ENCODE measurements at places on chromosomes 16 and 17.

- DNase-seq, result no peak
These were observed 306.7 kb upstream of the XYLT1 start for GRCh38 chr16:17777408-17777863.

DNA sequence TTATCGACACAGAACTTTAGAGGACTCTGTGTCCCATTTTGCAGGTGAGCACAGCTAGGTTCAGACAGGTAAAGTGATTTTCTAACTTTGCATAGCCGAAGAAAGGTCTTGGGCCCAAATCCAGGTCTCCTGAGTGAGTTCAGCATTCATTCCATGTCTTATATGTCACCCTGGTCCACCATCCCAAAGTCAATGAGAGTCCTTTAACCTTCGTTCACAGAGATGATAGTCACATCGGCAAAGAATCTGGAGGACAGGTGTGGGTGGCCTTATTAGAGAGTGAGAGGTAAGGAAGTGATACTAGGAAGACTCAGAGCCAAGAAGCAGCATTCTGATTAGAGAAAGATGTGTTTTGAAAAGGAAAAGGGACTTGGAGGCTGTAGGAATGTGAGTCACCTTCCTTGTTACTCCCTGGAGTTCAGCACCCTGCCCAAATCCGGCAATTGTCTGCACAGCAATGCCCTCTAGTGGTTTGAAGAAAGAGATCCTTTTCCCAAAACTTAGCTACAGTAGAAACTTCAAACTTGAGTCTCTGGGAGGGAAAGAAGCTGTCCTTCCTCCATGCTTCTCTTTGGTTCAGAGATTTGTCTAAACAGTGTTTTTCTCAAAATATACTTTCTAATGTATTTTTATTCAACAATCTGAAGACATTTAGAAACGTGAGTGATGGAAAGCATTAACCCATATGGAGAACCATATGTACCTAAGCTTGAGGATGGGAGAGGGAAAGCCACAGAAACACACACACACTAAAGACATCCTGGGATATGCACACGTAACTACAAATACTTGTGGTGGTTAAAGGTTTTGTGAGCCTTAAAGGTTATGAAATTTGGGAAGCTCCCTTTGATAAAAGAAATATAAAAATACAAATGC lies 96.4 kb upstream of the SHISA6 start:
- no peak for DNase-seq

DNA sequence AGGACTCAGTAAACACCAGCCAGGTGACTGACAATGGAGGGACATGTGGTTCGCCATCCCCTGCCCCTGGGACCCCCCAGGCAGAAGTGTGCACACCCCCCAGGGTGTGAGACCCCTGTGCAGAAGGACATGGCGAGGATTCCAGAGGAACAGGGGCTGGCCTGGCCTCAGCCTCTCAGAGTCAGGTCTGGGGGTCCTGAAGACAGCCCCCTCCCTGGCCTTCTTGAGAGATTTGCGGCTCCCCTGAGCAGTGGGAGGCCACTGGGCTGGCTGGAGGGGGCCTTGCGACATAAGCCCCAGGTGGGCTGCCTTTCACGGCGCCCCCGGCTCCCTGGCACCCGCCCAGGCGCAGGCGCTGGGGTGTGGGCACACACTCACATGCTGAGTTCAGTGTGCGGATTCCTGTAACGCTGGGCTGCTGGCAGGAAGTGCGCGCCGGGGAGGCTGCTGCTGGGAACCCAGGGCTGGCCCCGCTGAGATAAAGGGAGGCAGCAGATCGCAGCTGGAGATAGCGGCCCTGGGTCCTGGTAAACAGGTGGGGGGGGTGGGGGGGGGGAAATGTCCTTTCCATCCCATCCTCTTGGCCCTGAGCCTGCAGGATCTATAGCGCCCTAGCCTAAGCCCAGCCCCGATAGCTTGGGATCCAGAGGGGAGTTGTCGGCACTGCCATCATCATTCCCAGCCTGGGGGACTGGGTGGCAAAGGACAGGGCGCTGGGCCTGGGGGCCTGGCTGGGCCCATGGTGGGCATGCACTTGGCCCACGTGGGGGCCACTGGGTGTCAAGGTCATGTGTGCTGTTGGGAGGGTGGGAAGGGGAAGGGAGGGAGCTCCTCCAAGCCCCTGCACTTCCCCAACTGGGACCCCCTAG lies 27.1 kb downstream of the TMEM235 start:
- peak; percentile 89 for DNase-seq

GRCh38 chr16:30491744-30492308 lies 19.3 kb downstream of the ITGAL start:
- DNase-seq, result no peak

- DNase-seq, result no peak
These were observed 2.5 kb downstream of the GRIN2C start for GRCh38 chr17:74857191-74857590.

- no peak for DNase-seq
These were observed 241.1 kb downstream of the WWOX start for GRCh38 chr16:78340590-78340989.

DNA sequence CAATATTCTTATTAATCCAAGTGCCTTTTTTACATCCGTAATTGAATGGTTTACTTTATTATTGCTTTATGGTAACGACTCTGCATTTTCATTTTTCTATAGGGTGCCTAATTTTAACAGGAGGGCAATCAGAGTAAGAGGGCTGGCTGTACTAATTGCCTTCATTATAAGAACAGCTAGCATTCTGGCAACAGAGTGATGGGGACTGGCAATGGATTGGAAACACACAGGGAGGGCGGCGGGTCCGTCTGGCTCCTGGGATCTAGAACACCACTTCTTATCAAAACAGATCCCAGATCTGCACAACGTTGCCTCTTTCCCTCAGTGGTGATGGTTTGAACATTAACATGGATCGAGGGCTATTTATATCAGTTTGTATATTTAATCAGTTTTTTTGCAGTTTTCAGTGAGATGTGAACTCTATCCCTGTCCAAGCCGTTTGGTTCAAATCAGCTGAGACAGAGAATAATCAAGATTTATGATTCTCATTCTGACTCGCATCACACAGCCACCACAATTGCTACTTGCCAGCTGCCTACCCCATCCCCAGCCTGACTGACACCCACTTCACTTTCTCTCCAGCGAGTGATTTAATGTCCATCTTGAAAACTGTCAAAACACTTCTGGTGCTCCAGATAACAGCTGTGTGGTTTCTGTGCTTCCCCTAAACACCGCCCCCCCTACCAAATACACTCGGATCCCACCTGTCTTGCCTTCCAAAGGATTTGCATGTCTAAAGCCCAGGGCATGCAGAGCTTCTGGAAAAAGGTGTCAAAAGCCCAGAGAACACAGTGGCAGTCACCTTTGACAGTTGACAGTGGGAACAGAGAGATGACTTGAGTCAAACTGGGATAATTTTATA lies 327.9 kb downstream of the HS3ST4 start:
- DNase-seq, result no peak

GRCh38 chr16:56812884-56813283 lies 52.1 kb upstream of the SLC12A3 start:
- DNase-seq, result no peak

DNA sequence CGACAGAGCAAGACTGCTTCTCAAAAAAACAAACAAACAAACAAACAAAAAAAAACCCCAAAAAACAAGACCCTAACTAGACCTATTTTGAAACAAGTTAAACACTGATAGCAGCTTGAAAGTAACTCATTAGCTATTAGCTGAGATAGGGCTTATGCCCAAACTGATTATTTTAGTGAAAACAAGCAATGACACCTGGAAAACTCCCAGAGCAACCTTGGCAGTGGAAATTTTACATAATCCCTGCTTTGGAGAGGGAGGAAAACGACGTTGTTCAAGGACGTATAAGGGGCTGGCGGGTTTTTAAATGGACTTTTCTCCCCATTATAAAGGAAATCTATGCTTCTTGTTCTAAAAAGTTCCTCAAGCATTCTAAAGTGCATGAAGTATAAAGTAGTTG lies 45.4 kb upstream of the AQP8 start:
- no peak for DNase-seq

GRCh38 chr16:72835086-72835485 lies 212.8 kb downstream of the ZFHX3 start:
- DNase-seq, result no peak

GRCh38 chr17:3917391-3917931 lies 1.2 kb upstream of the P2RX1 start:
- no peak for DNase-seq

DNA sequence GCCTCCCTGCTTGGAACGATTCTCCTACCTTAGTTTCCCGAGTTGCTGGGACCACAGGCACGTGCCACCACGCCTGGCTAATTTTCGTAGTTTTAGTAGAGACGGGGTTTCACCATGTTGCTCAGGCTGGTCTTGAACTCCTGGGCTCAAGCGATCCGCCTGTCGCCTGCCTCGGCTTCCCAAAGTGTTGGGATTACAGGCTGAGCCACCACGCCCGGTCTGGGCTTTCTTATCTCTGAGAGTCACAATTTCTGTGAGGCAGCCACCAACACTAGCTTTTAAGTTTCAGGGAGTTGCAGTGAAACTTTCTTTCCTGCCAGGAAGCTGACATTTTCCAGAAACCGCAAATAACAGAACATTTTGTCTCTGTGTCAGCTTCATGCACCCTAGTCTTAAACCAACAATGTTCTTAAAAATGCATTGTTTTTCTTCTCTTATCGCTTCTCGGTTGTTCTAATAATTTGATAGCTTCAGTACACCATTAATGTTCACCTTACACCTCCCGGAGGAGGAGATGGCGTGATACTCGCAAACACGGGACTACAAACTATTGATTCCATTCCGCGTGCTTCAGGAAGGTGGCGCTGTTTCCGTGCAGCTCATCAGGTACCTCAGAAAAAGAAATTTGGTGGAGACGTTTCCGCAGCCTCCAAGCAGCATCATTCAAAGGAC lies 7.4 kb upstream of the DHRS7B start:
- peak; percentile 83 for DNase-seq

DNA sequence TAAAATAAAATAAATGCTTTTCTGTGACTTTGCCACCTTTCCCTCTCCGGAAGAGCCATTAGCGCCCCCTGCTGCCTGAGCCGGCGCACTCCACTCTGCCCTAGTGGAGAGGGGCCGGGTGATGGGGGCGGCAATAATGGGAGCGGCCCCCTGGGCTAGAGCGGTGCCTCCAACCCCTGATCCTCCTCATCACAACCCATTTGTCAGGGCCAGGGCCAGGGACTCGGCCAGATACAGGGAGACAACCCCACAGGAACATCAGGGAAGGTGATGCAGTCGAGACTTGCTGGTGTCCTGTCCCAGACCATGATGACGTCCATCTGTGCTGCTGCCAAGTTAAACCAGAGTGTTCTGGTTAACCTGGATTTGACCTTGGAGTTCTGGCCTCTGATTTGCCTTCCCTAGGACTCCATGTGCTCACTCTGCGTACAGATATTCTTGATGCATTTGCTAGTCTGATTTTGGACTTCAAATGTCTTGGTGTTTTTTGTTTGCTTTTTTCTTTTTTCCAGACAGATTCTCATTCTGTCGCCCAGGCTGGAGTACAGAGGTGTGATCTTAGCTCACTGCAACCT lies 46.1 kb upstream of the BPTF start:
- peak; percentile 11 for DNase-seq

GRCh38 chr16:84324434-84325262 lies 30.0 kb downstream of the WFDC1 start:
- DNase-seq, result no peak

DNA sequence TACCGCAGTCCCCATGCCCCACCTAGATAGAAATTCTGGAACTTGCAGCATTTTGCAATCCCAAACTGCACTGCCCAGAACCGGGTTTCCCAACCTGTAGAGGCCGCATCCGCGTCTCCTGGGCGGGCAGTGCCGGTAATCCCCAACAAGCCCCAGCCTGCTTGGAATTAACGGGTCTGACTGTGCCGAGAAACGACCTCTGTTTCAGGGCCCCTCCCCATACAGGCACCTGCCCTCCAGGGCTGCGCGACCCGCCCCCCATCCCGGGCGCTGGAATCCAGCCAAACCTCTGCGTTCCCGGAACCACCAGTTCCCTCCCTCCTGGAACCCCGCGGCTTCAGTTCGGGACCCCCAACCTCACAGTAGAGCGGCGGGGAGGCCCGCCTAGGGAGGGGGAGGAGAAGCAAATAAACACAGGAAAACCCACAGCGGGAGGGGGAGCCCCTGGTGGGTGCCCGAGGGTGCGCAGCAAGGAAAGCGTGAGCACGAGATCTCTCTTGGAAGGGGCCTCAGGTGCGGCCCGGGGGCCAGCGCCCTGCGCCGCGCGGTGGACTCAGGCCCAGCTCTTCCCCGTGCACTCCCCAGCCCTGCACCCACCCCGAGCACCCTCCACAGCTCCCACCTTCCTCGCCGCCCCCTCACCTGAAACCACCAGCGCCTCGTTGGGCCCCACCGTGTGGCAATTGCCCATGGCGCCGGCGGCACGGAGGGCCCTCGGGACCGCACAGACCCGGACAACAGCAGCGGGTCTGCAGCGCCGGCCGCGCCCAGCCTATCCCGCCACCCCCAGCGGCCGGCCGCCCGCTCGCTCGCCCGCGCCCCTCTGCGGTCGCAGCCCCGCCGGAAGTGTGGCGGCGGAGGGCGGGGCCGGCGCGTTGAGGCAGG lies at the start of gene FLOT2:
TSS of gene FLOT2 (minus strand) at position 850 of the 885 bp plus-strand sequence. CDS start at position 691, 159 bp downstream.
- DNase-seq, result peak; percentile 68

DNA sequence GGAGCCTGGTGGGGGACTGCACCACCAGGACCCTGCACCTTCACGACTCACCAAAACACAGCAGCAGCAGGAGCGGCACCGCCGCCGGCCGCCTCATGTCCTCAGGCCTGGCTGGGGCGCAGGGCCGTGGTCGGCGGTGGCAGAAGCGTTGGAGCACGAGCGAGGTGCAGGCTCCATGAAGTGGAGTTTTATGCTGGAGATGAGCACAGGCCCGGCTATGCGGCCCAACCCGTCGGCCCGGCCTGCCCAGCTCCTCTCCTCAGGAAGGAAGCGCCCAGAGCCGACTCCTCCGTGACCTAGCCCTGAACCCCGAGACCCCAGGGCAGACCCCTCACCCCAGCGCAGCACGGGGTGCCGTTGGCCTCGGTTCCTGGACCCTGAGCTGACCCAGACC lies at the start of gene PRSS27:
TSS of gene PRSS27 (minus strand) at position 161 of the 394 bp plus-strand sequence. CDS start at position 97, 64 bp downstream.
- DNase-seq, result no peak

DNA sequence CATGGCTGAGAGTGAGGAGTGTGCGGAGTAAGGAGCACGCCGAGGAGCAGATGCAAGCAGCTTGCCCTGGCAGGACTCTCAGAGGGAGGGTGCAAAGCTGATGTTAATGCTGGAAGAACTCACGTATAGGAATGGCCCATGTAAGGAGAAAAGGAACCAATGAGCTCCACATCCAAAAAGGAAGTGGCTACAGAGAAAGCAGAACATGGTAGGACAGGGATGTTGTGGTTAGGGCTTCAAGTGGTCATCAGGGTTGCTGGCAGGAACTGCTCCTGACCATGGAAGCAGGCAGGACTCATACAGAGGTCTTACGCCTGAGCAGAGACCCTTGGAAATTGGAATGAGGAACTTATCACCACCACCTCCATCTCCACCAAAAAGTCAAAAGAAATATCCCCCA lies 5.2 kb downstream of the MYO1D start:
- DNase-seq, result peak; percentile 9

DNA sequence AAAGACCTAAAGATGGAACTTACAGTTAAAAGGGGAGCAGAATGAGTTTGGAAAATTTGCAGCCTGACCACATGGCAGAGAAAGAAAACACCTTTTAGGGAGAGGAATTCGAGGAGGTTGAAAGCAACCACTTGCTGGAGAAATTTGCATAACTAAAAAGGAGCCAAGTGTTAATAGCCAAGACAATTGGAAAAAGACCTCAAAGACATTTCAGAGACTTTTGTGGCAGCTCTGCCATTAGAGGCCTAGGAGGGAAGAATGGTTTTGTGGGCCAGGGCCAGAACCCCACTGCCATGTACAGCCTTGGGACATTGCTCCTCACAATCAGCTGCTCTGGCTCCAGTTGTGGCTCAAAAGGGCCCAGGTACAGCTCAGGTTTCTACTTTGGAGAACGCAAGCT lies 338.5 kb downstream of the UTP18 start:
- no peak for DNase-seq

- DNase-seq, result no peak
These were observed 73.2 kb downstream of the AIPL1 start for GRCh38 chr17:6361733-6362132.

GRCh38 chr16:80611930-80612327 lies 71.1 kb downstream of the DYNLRB2 start:
- no peak for DNase-seq
